Chondrocyte (in vitro differentiated cells): ENCODE measurements at places on chromosomes 12 and 14.

GRCh38 chr12:101823891-101824290, 6.9 kb downstream of the GNPTAB start:
- DNase-seq, result no peak

DNA sequence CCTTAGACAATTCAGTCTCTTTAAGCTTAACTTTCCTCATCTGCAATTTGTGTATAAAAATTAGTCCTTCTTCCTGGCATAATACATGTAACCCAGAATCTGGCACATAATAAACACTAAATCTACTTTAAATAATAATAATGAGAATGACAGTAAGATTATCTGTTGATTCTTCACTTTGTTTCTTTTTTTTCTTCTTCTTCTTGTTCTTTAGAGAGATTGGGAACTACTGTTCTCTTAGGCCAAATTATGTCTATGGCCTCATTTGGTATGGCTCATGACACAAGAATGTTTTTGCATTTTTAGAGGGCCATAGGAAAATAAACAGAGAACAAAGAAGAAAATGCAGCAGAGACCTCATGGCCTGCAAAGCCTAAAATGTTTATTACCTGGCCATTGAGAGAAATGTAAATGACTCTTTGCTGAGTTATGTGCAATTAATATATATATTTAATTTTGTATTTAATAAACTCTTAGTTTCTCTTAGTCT, 275.8 kb downstream of the SLC6A15 start:
- DNase-seq, result no peak

- no peak for DNase-seq
Measured at GRCh38 chr14:75492832-75493591, 29.3 kb upstream of the BATF start.

DNA sequence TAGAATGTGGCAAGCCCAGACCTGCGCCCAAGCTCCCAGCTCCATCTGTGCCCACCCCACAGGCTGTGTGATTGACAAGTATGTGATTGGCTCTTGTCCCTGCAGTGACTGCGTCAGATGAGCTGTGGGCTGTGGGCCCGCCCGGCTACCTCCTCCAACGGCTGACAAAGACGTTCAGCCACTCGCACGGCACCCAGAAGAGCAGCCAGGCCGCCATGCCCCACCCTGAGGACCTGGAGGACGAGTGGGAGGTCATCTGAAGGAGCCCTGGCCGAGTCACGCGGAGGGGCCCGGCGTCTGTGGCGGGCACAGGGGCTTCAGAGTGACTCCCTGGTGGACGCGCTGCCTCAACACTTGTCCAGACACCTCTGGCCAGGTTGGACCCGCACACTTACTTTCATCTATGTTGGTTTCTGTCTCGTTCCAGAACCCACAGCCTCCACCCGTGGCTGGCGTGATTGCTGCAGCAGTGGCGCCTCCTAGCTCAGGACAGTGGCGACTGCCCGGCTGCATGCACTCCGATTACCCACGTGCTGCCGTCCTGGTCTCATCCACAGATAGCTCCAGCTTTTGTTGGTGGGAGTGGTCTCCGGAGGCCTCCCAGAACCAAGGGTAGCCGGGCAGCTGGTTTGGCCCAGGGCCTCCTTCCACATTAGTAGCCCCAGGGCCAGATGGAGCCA, 11.4 kb downstream of the ANKRD9 start:
- no peak for DNase-seq

DNA sequence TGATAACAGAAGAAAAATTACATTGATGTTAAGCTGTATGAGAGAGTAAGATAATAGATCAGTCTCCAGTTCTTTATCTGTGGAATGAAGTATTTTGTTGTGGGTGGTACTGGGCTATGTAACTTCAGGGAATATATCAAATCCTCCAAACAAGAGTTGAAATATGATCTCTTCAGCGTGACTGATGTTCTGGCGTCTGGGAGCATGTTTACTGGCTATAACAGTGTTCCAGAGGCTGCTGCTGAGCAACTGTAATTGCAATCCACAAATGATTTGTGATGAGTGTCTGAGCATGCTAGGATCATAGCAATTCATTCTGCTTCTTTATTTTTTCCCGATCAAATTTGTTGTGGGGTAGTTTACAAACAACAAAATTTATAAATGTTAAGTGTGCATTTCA, 18.6 kb upstream of the CCDC198 start:
- DNase-seq, result no peak

DNA sequence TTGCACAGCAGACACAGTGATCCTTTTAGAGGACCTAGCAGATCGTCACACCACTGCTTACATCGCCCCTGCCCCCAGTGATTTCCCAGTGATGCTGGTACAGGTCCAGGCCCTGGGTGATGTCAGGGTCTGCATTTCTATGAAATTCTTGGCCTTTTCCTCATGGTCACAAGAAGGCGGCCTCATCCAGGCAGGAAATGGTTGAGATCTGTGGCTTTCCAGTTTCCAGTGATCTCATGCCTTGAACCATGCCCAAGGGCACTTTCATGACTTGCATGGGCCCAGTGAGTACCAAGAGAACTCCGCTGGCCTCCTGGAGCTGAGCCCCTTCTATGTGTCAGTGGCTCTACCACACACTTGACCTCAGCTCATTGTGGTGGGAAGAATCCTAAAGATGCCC, 41.9 kb upstream of the BDKRB2 start:
- no peak for DNase-seq

DNA sequence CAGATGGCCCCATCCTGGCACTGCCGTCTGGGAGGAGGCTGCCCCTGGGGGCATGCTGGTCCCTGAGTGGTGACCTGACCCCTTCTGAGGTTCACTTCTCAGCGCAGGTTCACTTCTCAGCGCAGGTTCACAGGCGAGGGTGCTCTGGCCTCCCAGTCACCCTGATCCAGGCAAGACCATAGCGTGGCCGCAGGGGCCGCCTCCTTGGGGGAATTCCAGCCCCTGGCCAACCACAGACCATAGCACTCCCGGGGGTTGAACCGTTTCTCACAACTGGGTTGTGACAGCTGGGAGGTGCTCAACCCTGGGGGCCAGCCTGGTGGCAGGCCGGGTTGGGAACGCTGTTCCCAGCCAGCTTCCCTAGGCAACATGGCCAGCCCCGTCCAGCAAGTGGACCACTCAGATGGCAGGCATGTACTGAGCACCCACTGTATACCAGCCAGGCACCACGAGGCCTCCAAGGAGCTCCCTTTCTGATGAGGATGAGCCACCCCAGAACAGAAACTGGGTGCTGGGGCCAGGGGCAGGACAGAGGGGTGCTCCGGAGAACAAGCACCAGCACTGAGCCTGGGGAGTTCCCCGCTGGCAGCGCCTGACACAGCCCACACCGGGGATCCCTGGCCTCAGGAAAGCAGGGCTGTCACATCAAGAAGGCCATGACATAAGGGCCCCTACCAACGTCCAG, 28.3 kb upstream of the ZFP36L1 start:
- no peak for DNase-seq

DNA sequence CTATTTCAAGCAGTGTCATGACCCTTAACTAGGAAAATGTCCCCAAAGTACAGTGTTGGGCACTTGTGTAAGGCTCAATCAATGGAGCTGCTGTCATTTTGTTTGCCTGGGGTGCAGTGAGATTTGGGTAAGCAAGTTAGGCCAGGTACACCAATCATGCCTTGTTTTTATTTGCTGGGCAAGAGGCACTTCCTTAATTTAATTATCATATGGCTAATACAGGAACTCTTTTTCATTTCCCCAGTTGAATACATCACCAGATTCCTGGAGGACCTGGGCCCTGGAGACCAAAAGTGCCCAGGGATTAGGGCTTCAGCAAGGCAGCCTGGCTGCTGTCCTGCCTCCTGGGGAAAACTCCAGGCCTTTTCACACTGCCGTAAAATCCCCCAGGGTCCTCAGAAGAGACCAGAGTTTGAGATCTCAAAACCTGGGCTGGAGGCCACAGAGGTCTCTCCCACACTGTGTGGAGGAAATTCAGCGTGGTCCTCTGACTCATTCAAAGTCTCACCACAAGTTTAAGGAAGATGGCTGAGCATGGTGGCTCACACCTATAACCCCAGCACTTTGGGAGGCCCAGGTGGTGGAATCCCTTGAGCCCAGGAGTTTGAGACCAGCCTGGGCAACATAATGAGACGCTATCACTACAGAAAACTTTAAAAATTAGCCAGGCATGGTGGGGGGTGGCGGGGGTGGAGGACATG, 28.4 kb upstream of the FOXN3 start:
- no peak for DNase-seq

DNA sequence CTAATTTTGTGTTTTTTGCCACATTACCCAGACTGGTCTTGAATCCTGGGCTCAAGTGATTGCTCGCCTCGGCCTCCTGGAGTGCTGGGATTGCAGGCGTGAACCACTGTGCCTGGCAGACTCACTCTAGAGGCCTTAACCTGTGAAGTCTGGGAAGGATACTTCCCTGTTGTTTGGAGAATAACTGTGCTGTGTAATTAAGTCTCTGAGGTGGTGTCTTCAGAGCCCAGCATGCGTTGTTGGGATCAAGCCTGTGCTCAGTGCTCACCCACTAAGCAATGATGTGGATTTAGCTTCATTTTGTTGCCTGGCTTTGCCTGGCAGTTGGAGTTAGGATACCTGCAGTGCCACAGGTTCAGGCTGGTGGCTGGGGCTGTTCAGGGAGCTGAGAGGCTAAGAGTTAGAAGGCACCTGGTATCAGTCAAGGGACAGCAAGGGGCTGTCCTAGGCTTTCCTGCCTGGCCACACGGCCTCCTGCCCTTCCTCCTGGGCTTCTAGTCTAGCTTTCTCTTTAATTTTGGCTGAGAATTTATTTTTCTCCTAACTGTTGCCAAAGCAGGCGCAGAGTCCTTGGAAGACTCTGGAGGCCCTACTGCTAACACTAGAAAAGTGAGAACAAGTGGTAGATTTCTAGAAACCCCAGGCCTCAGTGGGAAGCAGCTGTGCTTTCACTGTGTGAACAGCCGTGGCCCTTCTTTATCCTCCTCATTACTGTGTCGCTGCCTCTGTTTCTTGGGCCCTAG, 38.5 kb downstream of the EP400 start:
- no peak for DNase-seq

GRCh38 chr12:45477526-45477925, 252.0 kb upstream of the ARID2 start:
- no peak for DNase-seq

- no peak for DNase-seq
Measured at GRCh38 chr14:95664546-95664945, 21.7 kb upstream of the TCL1B start.

GRCh38 chr14:105700622-105701288, 174.4 kb downstream of the TMEM121 start:
- DNase-seq, result no peak

DNA sequence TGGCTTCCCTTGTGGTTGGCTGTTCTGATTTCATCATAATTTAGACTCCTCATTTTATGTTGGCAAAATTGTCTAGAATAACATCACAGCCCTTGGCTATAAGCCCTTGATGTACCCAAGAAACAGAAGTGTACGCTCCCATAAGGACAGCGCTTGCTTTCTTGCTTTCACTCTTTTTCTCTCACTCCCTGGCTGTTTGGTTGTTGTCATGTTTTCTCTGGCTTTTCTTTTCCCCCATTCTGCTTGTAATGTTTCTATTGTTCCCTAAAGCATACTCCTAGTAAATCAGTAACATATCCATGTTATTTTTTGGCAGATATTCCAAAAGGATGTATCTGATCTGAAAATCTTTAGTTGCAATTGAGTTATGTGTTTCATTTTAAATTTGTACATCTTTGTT, 530.5 kb downstream of the NOVA1 start:
- DNase-seq, result no peak

- no peak for DNase-seq
Measured at GRCh38 chr12:127150028-127150427, 1116.9 kb upstream of the TMEM132C start.

DNA sequence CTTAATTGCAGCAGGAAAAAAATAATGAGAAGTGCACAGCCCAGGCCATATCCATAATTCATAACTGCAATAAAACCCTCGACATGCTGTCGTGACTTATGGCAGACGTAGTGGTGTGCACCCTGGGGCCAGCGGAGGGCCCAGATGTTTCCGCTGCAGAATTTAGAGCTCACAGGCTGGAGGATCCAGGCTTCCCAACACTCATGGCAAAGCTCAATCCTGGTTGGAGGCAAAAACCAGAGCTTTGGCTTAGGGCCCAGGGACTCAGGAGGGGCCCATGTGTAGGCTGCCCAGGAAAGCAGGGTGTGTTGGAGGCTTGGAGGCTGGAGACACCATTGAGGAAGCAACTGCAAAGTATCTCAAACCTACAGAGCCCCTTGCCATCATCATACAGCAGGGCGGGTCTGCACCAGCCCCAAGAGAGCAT, 68.7 kb downstream of the SERPINA3 start:
- DNase-seq, result no peak

GRCh38 chr12:109482894-109483293, 5.5 kb downstream of the UBE3B start:
- DNase-seq, result no peak

DNA sequence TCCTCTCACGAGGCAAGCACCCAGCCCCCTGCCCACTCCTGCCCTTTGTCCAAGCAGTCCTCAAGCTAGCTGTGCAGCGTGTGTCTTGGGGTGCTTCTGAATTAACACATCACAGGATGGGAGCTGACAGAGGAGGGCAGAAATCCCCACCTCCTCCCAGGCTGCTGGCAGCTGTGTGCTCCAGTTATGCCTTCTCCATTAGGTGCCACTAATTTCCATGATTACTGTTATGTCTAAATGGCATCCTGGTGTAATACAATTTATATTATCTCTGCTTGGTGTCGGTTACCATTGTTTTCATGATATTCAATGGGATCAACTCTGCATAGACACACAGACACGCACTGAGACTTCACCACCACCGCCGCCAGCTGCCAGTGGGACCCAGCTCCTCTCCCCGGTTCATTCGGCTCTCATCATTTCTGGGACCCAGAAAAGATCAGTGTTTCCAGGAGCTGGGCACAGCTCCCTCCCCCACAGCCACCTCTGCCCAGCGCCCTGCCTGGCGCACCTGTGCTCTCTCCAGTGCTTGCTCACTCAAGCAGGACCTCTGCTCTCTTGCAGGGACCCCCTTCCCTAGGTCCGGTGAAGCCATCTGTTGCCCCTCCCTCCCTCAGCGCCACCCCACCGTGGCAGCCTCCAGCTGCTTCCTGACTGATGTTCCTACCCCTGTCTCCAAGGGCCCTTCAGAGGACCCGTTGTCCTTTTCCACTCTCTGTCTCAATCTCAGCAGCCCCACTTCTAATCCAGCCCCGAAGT, 167.5 kb upstream of the FKBP4 start:
- DNase-seq, result no peak

DNA sequence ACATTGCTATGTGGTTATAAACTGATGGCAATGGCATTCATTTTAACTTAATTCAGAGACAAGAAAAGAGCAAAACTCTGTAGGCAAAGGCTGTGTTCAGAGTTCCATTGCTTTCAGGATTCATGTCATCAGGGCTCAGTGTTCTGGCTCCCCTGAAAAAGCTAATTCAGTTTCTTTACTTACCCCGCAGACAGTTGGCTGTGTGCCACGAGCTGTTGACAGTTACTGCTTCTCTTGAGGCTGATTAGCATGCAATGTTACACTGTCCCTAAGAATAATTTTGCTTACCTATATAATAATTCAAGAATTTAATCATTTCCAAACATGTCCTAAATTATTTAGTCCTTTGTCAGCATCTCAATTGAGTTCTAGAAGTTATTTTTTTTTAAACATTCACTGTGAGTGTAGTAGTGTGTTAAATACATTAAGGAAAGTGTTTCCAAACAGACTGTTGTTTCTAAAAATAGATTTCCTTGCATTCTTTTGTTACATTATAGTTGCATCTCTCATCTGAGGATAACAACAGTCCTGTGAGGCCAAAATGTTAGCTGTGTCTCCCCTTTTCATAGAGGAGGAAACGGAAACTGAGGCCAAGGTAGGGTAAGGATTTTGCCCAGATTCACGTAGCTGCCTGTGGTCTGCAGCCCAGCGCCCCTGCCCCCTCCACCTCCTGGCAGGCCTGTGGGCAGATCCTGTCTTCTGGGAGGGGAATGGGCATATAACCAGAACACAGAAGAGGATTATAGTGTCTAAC, 98.6 kb downstream of the PELI2 start:
- DNase-seq, result no peak
